ENCODE measurements at places on chromosomes 16 and 17.

DNA sequence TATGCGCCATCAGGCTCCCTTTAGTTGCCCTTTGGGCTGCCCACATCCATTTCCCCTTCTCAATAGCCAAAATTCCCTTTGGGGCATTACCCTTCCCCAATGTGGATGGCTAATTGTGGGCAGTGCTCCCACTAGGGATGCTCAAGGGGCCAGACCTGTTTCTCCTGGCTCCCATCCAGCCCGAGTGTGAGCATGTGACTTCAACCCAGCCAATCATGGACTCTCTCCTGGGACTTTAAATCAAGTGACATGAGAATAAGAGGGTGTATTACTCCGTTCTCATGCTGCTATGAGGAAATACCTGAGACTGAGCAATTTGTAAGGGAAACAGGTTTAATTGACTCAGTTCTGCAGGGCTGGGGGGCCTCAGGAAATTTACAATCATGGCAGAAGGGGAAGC lies 60.9 kb upstream of the WSB1 start:
- H3K36me3 ChIP-seq = no peaks in the 10 kb centered on the region
- no peaks in the 10 kb centered on the region for H3K4me1 ChIP-seq
- no peak for DNase-seq
- no peak overlapping the region for H3K4me3 ChIP-seq
- no peak overlapping the region for H3K27ac ChIP-seq

DNA sequence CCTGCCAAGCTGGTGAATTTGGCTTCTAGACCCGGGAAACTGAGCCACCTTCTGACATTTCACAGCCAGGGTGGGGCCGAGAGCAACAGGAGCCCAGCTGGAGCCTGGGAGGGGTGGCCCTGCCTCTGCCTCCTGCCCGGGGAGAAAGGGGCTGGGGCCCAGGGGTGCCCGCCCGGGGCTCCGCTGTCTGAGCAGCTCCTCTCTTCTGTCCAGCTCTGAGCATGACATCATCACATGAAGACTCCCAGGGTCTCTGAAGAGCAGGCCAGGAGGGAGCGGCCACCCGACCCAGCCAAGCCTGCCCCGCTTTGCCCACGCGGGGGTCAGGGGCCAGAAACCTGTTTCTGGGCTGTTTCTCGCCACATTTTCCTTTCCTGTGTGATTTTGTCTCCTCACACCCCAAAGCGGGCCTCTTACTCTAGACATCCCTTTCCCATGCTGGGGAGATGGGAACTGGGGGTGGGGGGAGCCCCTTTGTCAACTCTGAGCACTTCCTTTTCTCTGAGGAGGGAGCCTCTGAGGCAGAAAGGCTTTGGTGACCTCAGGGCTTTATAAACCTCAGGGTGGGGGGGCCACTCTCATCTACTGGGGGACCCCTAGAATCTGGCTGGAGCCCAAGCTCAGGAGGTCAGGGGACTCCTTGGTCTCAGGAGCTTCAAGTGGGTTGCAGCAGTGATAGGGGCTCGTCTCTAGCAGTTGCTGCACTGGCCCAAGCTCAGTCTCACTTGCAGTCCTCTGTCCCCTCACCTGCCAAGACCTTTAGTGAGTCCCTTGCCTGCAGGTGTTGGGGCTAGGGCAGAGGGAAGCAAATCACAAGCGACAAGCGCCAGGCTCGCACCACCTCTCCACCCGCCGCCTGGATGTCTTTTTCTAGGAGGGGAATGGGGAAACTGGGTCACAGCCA lies 7.6 kb downstream of the UBALD2 start:
- DNase-seq = no peak
- H3K27me3 ChIP-seq = no peaks in the 10 kb centered on the region
- H3K36me3 ChIP-seq = peaks cover 37% of the 10 kb centered on the region
- H3K4me1 ChIP-seq = peaks cover 83% of the 10 kb centered on the region

GRCh38 chr16:27689711-27690110 lies 139.8 kb downstream of the KATNIP start:
- H3K36me3 ChIP-seq = no peaks in the 10 kb centered on the region
- DNase-seq = no peak
- no peak overlapping the region for H3K4me3 ChIP-seq

DNA sequence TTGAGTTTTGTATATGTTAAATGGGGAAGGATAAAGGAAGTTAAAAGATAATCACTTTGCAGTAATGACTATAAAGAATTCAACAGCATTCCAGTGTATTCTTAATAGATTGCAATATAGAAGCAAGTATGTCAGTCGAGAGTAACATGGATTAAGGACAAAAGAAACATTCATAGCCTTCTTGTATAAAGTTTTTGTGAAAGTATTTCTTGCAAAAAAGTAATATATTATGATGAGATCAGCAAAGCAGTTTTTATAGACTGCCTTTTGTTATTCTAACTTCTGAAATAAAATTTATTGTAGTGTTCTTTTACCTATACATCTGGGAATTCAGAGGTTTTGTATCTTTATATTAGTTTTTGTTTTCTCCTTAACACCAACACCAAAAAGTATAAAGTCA lies 184.9 kb upstream of the RBL2 start:
- H3K4me1 ChIP-seq = no peaks in the 10 kb centered on the region
- H3K27ac ChIP-seq = no peak overlapping the region
- H3K27me3 ChIP-seq = no peaks in the 10 kb centered on the region

DNA sequence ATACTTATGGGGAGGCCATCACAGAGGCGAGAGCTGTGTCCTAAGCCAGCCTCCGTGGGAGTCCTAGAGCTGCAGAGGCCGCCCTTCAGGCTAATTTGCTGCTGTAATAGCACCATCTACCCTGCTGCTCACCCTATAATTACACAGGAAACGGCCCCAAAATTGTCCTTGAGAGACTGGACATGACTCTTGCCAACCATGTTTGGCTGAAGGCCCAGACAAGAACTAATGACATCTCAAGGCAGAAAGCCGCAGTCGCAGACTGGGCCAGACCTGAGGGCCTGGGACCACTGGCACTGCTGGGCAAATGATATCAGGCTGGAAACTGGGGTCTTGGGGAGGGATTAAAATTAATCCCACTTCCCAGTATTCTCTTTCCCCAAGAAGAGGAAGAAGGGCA lies 24.1 kb downstream of the PSMD7 start:
- H3K27ac ChIP-seq = no peak overlapping the region
- H3K36me3 ChIP-seq = peaks cover 3% of the 10 kb centered on the region
- no peak for DNase-seq
- no peaks in the 10 kb centered on the region for H3K27me3 ChIP-seq
- H3K4me1 ChIP-seq = no peaks in the 10 kb centered on the region
- H3K4me3 ChIP-seq = no peak overlapping the region

GRCh38 chr16:24670623-24671454 lies 58.6 kb upstream of the TNRC6A start:
- no peak overlapping the region for H3K27ac ChIP-seq
- no peaks in the 10 kb centered on the region for H3K4me1 ChIP-seq
- H3K36me3 ChIP-seq = no peaks in the 10 kb centered on the region
- no peak for DNase-seq
- peaks cover 9% of the 10 kb centered on the region for H3K27me3 ChIP-seq
